RWPE2 (cell line): ENCODE measurements at places on chromosomes 2 and 18.

DNA sequence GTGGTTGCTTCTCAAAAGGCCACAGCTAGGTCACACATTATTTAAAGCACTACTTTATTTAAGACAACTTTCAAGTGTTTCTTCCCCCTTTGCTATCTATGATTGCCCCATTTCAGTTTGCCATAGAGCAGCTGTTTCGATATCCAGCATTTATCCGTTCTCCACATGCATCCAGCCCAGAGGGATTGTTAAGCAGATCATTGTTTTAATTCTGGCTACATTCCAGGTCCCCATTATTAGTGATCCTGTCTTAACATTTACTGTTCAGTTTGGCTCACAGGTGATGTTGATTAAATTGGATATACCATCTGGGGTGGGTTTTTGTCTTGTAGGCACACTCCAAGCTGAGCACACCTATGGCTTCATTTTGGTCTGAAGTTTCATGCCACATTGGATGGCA lies 638.7 kb downstream of the ZEB2 start:
- H3K4me3 ChIP-seq = no peak overlapping the region
- H3K27me3 ChIP-seq = no peaks in the 10 kb centered on the region
- DNase-seq = no peak
- H3K27ac ChIP-seq = no peak overlapping the region

GRCh38 chr18:55763805-55764204 lies 175.8 kb upstream of the TCF4 start:
- H3K27ac ChIP-seq = peak overlapping the region; percentile 30
- no peaks in the 10 kb centered on the region for H3K4me1 ChIP-seq
- H3K36me3 ChIP-seq = no peaks in the 10 kb centered on the region
- H3K4me3 ChIP-seq = no peak overlapping the region

DNA sequence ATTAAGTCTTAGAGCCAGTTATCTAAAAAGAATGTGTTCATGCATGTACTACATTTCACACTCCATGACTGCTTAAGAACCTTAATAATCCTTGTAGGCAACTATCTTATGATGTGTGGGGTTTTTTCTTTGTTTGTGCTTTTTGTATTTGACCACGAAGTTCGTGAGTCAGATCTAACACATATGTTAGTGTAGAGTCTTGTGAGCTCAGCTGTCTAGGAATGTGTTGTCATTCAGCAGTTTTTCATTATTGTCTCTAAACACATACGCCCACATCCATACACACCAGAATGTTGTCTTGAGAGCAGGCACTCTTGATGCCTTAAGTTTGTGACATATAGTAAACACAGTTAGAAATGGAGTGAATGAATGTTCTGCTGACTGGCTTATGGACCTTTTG lies 38.4 kb downstream of the CAB39 start:
- H3K36me3 ChIP-seq = peaks cover 44% of the 10 kb centered on the region
- no peak overlapping the region for H3K4me3 ChIP-seq
- H3K27ac ChIP-seq = peak overlapping the region; percentile 40
- DNase-seq = no peak

DNA sequence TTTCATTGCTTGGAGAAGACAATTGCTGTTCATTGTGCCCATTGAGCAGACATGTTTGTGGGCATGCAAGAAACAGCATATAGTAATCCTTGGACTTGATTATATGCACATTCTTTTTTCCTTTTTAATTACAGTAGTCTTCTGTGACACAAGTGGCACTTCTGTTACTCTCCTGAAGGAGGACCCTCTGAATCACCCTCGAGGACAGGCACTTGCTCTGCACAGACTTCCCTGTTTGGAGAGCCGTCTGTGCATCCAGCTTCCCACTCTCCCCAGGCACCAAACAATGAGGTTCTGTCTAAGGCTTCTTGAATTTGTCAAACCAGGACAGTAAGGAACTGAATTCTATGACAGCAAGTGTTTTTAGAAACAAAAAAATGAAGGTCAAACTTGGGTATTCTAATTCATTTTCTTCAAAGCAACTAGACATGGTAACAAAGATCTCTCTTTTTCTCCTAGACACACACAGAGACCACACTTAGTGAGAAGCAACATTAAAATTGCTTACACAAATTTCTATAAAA lies 844.6 kb upstream of the ID2 start:
- no peaks in the 10 kb centered on the region for H3K36me3 ChIP-seq
- no peak for DNase-seq
- H3K4me3 ChIP-seq = no peak overlapping the region
- H3K27ac ChIP-seq = no peak overlapping the region
- no peaks in the 10 kb centered on the region for H3K4me1 ChIP-seq

- H3K27me3 ChIP-seq = no peaks in the 10 kb centered on the region
- DNase-seq = no peak
- no peaks in the 10 kb centered on the region for H3K36me3 ChIP-seq
- H3K27ac ChIP-seq = no peak overlapping the region
These were observed 483.6 kb downstream of the EPHA4 start for GRCh38 chr2:221088506-221088905.

GRCh38 chr2:13332060-13332459 lies 615.3 kb downstream of the TRIB2 start:
- H3K27me3 ChIP-seq = no peaks in the 10 kb centered on the region
- H3K36me3 ChIP-seq = no peaks in the 10 kb centered on the region
- H3K4me1 ChIP-seq = no peaks in the 10 kb centered on the region
- no peak overlapping the region for H3K27ac ChIP-seq

DNA sequence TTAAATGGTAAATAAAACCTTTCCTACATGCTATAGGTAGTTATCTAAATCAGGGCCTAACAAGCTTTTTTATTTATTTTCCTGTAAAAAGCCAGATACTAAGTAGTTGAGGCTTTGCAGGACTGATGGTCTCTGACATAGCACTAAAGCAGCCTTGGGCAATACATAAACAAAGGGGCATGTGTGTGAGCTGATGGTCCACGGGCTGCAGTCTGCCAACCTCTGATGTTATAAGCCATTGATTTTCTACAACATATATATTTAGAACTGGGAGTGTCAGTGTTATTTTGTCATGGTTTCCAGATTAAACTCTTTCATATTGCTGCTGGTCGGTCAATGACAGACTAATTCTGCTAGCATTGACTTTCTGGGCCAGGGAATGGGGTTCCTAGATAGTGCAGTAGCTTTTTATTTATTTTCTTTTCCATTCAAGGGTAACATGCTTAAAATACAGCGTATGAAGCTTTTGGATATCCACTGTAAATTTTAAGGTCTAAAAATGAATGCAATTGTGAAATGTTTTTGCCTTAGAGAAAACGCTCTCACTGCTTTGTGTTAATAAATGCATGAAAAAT lies 134.0 kb downstream of the NEDD4L start:
- H3K27ac ChIP-seq = peak overlapping the region; percentile 52
- no peak for DNase-seq
- H3K36me3 ChIP-seq = no peaks in the 10 kb centered on the region

DNA sequence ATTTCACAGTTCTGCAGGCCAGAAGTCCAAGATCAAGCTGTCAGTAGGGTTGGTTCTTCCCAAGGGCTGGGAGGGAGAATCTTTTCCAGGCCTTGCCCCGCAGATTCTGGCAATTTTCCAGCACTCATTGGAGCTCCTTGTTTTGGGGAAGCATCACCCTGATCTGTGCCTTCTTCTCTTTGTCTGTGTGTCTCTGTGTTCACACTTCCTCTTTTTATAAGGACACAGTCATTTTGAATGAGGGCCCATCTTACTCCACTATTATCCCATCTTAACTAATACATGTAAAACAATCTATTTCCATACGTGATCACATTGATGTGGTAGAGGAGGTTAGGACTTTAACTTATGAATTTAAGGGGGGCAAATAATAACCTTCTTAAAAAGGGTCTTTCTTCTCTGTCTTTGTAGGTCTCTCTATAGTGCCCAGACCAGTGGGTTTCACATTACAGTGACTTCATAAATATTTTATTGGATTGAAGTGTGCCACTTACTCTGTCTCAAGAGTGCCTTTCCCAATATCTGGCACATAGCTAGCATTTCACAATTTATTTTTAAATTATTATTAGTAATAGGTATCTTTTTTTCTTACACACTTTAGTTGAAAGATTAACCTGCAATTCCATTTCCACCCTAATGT lies 68.9 kb upstream of the CBLN2 start:
- no peak for DNase-seq
- no peaks in the 10 kb centered on the region for H3K36me3 ChIP-seq
- no peaks in the 10 kb centered on the region for H3K27me3 ChIP-seq
- H3K4me3 ChIP-seq = no peak overlapping the region
- no peaks in the 10 kb centered on the region for H3K4me1 ChIP-seq

DNA sequence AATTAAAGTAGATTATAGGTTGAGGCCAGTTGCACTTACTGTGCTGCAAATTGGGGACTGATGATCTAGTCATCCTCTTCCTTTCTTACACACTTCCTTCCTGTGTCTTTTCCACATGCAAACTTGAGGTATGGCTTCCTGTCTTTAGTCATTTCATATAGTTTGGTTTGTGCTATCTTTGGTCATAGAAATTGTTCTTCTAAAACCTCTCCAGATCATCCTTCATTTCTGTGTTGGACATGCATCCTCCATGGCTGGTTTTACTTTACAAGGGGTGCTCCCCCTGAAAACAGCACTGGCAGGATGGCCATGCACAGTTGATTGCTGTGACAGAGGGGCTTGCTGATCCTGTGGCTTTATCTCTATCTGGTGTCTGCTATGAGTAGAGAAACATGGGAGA lies 36.5 kb downstream of the MGAT5 start:
- H3K27me3 ChIP-seq = no peaks in the 10 kb centered on the region
- DNase-seq = no peak
- no peaks in the 10 kb centered on the region for H3K4me1 ChIP-seq
- H3K4me3 ChIP-seq = no peak overlapping the region

DNA sequence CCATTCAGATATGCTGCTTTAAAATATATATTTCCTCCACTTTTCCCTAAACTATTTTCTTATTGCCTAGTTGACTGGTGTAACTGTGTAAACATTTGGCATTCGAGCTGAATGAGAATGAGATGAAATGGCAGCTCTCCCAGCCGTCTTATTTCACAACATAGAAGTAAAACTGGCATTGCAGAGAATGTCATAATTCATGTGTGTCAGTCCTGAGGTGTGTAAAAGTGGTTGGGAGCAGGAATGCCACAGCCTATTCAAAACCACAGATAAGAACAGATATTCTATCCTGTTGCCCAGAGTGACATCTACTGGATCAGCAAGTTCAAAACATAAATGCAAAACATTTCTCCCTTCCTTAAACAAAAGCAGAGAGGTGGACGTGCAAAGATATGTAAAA lies 565.5 kb upstream of the CHAC2 start:
- H3K27ac ChIP-seq = no peak overlapping the region
- no peaks in the 10 kb centered on the region for H3K36me3 ChIP-seq
- H3K4me3 ChIP-seq = no peak overlapping the region
- no peaks in the 10 kb centered on the region for H3K4me1 ChIP-seq
- H3K27me3 ChIP-seq = no peaks in the 10 kb centered on the region
- no peak for DNase-seq

GRCh38 chr2:230925879-230926765 lies 1.1 kb upstream of the GPR55 start:
- no peak for DNase-seq
- H3K4me3 ChIP-seq = no peak overlapping the region
- no peaks in the 10 kb centered on the region for H3K27me3 ChIP-seq
- H3K36me3 ChIP-seq = no peaks in the 10 kb centered on the region
- H3K4me1 ChIP-seq = no peaks in the 10 kb centered on the region
- no peak overlapping the region for H3K27ac ChIP-seq

GRCh38 chr2:39487398-39488250 lies 50.5 kb upstream of the MAP4K3 start:
- no peak for DNase-seq
- H3K27me3 ChIP-seq = no peaks in the 10 kb centered on the region
- H3K27ac ChIP-seq = no peak overlapping the region
- no peaks in the 10 kb centered on the region for H3K36me3 ChIP-seq
- H3K4me1 ChIP-seq = peaks cover 23% of the 10 kb centered on the region

GRCh38 chr2:1884933-1885580 lies 140.7 kb upstream of the PXDN start:
- no peaks in the 10 kb centered on the region for H3K4me1 ChIP-seq
- H3K27ac ChIP-seq = no peak overlapping the region
- DNase-seq = no peak
- H3K27me3 ChIP-seq = peaks cover 13% of the 10 kb centered on the region
- no peak overlapping the region for H3K4me3 ChIP-seq

- no peak for DNase-seq
- no peaks in the 10 kb centered on the region for H3K36me3 ChIP-seq
- H3K27me3 ChIP-seq = no peaks in the 10 kb centered on the region
- no peak overlapping the region for H3K4me3 ChIP-seq
- no peaks in the 10 kb centered on the region for H3K4me1 ChIP-seq
- H3K27ac ChIP-seq = no peak overlapping the region
These were observed 6.2 kb upstream of the LIPG start for GRCh38 chr18:49555641-49556040.

- H3K4me3 ChIP-seq = no peak overlapping the region
- no peaks in the 10 kb centered on the region for H3K4me1 ChIP-seq
- DNase-seq = no peak
These were observed 36.2 kb downstream of the MTCL1 start for GRCh38 chr18:8741532-8741931.

DNA sequence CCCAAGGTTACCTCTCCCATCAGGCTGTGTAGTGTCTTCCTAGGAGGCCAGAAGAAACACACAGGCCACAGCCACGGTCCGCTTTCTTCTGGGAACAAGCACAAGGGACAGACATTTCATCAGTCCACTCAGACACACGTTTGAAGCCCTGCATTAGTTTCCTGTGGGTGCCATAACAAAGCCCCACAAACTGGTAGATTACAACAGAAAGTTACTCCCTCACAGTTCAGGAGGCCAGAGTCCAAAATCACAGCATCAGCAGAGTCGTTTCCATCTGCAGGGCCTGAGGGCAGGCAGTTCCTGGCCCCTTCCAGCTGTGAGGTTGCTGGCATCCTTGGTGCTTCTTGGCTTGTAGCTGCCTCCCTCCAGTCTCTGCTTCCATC lies 8.8 kb upstream of the PRLH start:
- no peak for DNase-seq
- H3K36me3 ChIP-seq = no peaks in the 10 kb centered on the region
- H3K4me3 ChIP-seq = no peak overlapping the region
- H3K4me1 ChIP-seq = peaks cover 6% of the 10 kb centered on the region

- H3K4me1 ChIP-seq = peaks cover 10% of the 10 kb centered on the region
- DNase-seq = no peak
- no peak overlapping the region for H3K4me3 ChIP-seq
- H3K27ac ChIP-seq = no peak overlapping the region
These were observed 67.2 kb downstream of the SLC8A1 start for GRCh38 chr2:40384714-40385113.

DNA sequence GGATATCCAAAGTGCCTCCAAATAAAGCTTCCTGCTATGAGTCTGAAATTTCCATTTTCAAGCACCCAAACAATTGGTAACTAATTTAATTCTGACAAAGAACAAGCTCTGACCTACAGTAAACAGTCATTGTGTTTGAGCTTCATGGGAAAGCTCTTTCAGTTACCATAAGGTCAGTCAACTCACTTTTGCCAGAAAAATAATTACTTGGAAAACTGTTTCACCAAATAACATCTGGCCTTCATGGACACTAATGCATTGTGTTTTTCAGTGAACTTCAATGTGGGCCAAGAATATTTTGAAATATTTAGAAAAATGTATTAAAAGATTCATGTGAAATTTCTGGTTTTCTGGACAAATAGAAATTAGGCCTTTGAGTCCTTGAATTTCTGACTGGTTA lies 369.9 kb downstream of the GALR1 start:
- H3K4me1 ChIP-seq = no peaks in the 10 kb centered on the region
- no peaks in the 10 kb centered on the region for H3K27me3 ChIP-seq
- no peak overlapping the region for H3K4me3 ChIP-seq
- no peak for DNase-seq

- no peak overlapping the region for H3K27ac ChIP-seq
- no peak overlapping the region for H3K4me3 ChIP-seq
- H3K4me1 ChIP-seq = no peaks in the 10 kb centered on the region
- DNase-seq = no peak
These were observed 120.2 kb upstream of the SPOPL start for GRCh38 chr2:138381373-138381772.
